ENCODE measurements at places on chromosomes 12 and 14. TPM values are rescaled to one million over a fixed set of nuclear protein-coding genes. Genes with fewer than 3 reads are reported as not detected.

- DNase-seq = no peak
These were observed 33.7 kb downstream of the FGFR1OP2 start for GRCh38 chr12:26971963-26972362.

- no peak for DNase-seq
These were observed 1044.8 kb downstream of the BCL11B start for GRCh38 chr14:98227000-98227726.

- DNase-seq = no peak
These were observed 916.8 kb downstream of the GALC start for GRCh38 chr14:87076146-87076545.

DNA sequence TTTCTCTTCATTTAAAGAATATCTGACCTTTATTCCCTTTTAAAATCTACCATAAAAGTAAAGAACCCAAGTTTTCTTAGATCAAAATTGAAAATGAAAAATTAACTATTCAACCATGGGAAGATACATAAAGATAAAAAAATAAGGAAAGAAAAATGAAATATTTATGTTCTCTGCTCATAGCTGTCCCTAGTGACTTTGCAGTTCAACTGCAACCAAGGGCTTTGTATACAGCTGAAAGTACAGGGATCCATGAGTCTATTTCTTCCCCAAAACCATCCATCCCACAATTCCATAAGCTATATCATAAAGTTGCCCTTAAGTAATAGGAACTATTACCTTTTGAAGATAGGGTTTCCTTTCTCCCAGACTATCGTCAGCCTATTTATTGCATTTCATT is 113.1 kb downstream of the ITPR2 start:
- DNase-seq = no peak

Gene CYP27B1
- total RNA-seq = not detected

Gene PRIMA1
- total RNA-seq = not detected
